ENCODE measurements at places on chromosomes 2 and 18. TPM values are rescaled to one million over a fixed set of nuclear protein-coding genes. Genes with fewer than 3 reads are reported as not detected.

ALPI gene
- polyA plus RNA-seq: 0.09 TPM

PIK3C3 gene
- polyA plus RNA-seq: 77.9 TPM

RIT2 gene
- polyA plus RNA-seq: 0.14 TPM

ERFE gene
- polyA plus RNA-seq: 5.2 TPM

- DNase-seq: no peak
These were observed 645.5 kb upstream of the ID2 start for GRCh38 chr2:8036366-8036765.

ASB18 gene
- not detected for polyA plus RNA-seq

HAAO gene
- polyA plus RNA-seq: 29.6 TPM

DNA sequence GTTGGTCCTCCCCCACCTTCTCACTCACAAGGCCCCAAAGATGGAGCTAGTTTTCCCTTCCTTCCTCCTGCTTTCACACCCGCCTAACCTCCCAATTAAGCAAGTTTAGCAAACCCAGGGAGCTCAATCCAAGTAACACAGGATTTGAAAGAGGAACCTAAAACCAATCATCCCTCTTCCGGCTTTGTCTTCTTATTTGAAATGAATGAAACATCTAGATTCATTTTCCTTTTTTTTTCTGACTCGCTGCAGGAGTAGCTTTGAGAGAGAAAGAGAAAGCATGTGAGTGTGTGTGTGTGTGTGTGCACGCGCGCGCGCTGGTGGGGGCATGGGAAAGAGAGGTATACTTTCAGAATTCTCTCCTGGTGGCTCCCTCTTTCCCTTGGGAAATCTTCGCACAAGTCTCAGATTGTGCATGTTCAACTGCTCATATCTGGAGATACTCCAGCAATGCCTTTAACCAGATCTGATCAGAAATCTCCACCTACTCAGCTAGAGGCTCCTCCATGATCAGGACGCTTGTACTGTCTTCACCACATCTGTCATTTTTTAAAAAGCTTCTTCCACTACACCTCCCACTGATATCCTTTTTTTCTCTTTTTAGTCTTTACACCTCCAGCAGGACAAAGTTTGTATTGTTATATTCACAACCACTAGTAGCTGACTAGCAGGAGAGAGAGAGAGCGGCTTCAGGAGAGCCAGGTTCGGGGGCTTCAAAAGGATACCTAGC lies 1.7 kb downstream of the SLC8A1 start:
- no peak for DNase-seq

DNA sequence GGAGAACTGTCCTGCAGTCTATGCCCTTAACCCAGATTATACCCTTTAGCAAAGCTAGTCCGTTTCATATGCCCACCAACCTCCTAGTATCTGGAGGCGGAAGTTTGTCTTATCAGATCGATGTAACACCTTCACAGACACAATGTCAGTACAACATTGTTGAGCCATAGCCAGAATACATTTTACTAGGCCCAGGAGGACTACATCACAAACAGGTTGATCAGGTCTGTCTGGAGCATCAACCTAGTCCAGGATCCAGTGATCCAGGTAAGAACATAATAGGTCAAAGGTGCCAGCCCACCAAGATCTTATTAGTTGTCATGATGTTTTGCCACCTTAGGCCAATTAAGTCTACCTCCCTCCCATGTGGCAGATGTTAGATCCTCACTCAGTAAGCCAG lies 2.0 kb upstream of the TPRKB start:
- DNase-seq: no peak

- no peak for DNase-seq
These were observed 9.3 kb downstream of the TMEM182 start for GRCh38 chr2:102771114-102771513.

GRCh38 chr18:33611525-33612135 lies 33.6 kb downstream of the ASXL3 start:
- DNase-seq: no peak

DNA sequence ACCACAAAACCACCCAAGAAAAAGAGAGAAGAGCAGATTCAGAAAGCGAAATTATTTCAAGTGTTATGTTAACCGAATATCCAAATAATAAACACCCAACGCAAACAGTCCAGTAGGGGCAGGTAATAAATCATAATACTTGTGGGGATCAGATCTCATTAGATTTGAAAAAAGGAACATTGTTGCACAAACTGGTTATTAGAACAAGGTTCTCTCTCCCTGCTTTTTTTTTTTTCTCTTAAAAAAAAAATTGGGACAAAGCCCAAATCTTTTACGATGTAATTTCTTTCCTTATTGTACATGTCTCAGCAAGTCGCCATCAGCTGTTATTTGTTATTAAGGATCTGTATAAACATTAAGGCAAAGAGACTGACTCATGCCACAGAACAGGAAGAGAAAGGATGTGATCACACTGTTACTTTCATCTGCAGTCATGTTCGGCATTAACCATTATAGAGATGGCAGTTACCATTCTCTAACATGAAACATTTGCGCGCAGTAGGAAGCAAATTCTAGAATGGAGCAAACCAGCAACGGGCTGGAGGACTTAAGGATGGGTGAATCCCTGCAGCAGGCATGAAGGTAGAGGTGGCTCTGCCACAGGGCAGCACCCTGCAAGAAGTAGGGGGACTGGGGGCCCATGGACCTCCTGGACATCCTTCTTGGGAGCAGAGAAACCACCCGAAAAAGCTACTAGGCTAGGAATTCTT lies 42.0 kb downstream of the EPHA4 start:
- no peak for DNase-seq

DNA sequence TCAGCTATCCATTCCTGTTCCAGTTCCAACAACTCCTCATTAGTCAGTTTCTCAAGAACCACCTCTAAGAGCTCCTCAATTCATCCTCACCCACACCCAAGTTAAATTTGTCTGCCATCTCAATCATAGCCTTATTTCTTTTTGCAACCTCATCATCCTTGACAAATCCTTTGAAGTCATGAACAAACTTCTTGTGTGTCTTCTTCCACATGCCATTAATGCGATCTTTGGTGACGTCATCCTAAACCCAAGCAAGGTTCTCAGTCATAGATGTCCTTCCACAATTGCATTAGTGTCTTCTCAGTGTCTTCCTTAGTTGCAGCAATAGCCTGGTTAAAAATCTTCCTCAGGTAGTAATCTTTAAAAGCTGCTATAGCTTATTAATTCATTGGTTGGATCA lies 71.2 kb upstream of the FSIP2 start:
- DNase-seq: no peak

KCNK3 gene
- 1.4 TPM for polyA plus RNA-seq

MMADHC gene
- 129 TPM for polyA plus RNA-seq

GRCh38 chr2:148675708-148676107 lies 31.2 kb downstream of the EPC2 start:
- no peak for DNase-seq

- DNase-seq: no peak
These were observed 53.7 kb downstream of the BCL11A start for GRCh38 chr2:60499651-60500265.

ASTL gene
- polyA plus RNA-seq: not detected

GRCh38 chr2:219017201-219017931 lies 23.9 kb downstream of the CFAP65 start:
- DNase-seq: no peak

MAL gene
- polyA plus RNA-seq: 361 TPM

- DNase-seq: no peak
These were observed 241.0 kb upstream of the ACVR2A start for GRCh38 chr2:147603876-147604275.

- peak; percentile 36 for DNase-seq
These were observed 1.1 kb upstream of the SEH1L start for GRCh38 chr18:12946549-12947284.

DNA sequence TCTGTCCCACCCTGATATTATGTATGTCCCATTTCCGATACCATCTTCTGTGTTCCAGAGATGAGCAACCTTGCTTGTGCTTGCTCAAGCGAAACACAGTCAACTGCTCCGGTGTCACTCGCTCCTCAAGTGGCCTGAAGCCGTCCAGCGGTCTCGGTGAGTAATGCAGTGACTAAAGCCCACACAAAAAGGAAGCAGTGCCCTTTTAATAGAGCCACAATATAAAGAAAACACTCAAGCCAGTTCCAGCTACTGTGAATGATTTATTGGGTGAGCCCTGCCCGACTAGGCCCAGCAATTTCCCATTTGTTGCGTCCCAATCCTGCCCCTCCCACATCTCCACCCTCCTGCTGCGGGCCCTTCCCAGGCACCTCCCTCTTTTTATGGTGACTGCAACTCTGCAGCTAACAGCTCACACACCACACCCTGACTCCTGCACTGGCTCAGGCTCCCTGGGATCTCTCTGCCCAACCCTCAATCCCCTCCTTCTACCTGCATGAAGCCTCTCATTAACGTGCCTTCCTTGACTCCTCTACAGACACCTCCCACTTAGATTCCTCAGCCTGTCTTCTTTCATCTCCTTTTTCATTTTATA lies 44.2 kb upstream of the DSC1 start:
- DNase-seq: peak; percentile 66

- DNase-seq: no peak
These were observed 64.1 kb downstream of the SMAD7 start for GRCh38 chr18:48886520-48887293.

GRCh38 chr2:71545572-71546274 lies 92.4 kb downstream of the DYSF start:
- peak; percentile 59 for DNase-seq

DSG1 gene
- 0.08 TPM for polyA plus RNA-seq

GRCh38 chr2:107511970-107512789 lies 314.5 kb upstream of the RGPD4 start:
- no peak for DNase-seq

DNA sequence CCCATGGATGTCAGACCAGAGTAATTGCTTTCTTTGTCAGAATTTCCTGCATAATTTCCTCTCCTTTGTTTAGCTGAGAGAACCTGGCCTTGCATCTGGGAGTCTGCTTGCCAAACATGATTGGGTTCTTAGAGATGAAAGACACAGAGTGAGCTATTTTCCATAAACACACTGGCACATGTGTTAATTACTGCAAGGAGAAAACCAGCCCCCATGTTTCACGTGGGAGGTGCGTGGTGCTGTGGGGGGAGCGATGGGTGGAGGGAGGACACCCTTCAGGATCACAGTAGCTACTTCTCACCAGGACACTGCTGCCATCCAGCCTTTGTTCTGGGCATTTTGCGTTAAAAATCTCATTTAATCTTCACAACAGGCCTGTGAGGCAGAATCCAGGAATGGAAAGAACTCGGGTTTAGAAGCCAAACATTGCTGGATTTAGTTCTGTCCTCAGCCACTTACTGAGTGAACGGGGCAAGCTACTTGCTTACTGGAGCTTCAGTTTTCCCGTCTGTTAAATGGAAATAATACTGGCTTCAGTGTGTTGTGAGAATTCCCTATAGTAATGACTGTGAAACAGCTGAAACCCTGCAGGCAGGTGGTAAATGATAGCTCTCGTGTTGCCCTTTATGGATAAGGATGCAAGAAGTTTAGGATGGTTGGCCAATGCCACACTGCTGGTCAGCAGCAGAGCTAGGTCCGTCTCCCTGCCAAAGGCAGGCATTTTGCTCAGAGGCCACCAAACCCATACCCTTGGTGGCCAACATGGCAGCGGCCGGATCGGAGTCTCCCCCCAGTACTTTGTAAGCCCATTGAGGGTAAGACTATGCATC lies 100.1 kb upstream of the ASAP2 start:
- no peak for DNase-seq

PAIP2B gene
- 18.9 TPM for polyA plus RNA-seq

DNA sequence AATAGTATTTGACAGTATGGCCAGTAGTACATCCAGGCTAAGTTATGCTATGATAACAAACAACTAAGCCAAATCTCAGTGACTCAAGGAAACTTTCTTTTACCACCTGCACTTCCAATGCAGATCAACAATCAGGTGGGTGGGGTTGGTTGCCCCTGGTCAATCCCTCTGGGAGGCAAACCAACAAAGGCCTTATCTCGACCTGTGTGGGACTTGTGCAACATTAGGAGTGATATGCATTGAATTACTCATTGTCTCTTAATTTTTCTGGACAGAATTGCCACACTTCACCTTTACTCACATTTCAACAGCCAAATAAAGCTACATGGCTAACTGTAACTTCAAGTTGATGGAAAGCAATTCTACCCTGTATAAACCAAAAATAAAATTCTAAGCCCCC lies 1049.3 kb upstream of the CDH2 start:
- no peak for DNase-seq

GRCh38 chr2:211498551-211499205 lies 942.3 kb downstream of the CPS1 start:
- no peak for DNase-seq

GRCh38 chr2:172434821-172435605 lies 7.6 kb downstream of the ITGA6 start:
- DNase-seq: no peak

GPATCH11 gene
- polyA plus RNA-seq: 12.1 TPM

DNA sequence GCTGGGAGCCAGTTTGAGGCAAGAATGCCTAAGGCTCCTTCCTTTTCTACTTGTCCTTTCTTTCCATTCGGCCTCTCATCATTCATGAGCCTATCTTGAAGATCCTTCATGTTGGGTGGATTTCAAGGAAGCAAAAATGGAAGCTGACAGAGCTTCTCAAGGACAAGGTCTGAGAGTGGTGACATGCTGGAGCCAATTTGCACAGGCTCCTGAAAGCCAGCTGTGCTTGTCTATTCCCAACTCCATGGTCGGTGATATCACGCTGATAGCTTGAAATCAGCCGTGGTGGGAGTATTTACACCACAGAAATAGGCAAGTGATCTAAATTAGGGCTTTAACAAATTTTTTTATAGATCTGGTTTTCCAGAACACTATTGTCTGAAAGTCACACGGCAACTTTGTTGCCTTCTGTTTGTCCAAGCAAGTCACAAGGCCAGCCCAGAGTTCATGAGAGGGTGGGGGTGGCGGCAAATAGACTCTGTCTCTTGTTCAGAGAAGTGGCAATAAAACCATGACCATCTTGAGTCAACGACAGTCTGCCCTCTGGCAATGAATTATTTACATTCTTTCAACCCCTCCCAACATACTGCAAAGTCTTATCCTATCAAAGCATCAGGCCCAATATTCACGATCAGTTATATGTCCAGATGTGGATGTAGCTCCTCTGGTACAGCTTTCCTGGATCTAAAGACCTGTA lies 49.9 kb upstream of the SLC35F5 start:
- DNase-seq: no peak

DNA sequence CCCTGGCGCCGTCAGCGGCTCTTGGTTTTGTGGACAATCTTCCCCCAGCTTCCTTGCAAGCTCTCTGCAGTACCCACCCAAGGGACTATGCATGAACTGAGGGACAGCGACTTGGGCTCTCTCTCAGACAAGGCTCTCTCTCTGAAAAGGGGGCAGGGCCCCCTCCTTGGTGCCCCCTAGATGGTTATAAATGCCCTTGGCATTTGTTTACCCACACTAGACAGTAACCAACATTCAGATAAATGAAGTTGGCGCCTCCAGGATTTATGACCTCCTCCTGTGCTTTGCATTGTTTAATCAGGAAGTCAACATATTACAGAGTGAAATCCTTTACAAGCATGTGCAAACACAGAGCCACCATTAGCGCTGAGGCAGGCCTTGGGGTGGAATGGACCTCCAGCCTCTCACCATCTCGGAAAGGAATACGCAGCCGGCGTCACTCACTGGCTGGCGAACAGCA lies 547.4 kb upstream of the ID2 start:
- DNase-seq: no peak

BMP10 gene
- polyA plus RNA-seq: not detected

GRCh38 chr18:70158992-70159717 lies 46.3 kb downstream of the RTTN start:
- DNase-seq: no peak

Data from left renal pelvis (tissue), 4 donors.